ENCODE measurements at places on chromosomes 5 and 9.
A peak's percentile ranks its signal among the peaks of the same experiment; 100 is the strongest.

DNA sequence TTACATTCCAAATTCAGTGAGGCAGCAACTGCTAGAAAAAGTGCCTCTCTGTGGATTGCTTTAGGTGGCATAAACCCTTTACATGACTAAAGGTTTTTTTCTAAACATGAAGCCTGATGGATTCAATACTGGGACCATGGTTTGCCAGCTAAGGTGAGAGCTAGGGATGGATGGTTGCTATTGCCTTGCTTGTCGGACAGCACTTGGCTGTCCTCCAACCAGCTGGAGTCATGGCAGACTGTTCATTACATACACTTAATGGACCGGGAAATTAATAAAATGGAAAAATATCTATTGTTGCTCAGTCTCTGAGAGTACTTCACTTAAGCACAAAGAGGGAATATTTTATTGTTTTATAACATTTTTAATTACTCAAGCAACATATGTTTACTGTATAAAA, 116.9 kb upstream of the TRPC7 start:
- no peak for DNase-seq

GRCh38 chr5:76821136-76821535, 2.3 kb downstream of the F2RL1 start:
- no peak for DNase-seq

GRCh38 chr5:116343961-116344360, 230.7 kb downstream of the SEMA6A start:
- DNase-seq = no peak

DNA sequence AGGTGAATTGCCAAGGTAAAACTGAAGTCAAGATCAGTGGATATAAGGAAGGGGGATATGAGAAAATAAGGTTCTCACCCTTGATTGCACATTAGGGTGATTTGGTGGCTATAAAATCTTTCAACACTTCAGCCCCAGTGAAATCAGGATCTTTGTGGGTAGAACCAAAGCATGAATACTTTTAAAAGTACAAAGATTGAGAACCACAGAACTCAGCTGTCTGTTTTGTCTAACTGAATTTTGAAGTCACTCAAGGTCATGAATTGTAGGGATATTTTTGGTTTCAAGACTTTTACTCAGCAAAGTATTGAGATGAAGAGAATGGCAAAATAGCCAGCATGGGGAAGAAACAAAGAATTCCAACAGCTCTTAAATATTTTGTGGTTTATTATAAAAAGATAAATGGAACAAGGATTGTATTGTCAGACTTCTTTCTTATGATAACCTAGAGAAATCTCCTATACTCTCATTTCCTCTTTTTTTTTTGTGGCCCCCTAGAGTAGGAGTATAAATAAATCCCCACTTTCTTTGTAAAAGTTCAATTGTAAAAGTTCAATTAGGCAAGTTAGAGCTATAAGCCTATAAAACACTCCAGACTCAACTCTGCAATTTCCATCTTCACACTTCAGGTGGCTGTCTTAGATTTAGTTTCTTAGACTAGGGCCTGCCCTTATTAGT, 272.9 kb downstream of the PDE4D start:
- DNase-seq = no peak

DNA sequence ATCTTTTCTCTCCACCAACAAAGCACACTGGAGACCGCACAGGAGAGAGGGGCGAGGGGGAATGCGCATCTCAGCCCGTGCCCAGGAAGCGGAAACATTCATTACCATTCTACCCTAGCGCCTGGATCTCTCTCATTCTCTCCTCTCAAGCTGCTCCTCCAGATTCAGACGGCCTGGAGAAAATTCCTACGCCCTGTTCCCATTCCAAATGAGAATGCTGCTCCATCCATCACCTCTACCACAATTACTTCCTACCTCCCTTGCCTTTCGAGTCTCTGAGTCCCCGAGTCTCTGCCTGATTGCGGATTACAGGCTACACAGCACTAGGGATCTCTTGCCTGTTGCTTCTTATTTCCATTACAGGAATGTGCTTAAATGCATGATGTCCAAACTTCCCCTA, 6.7 kb downstream of the DDX31 start:
- DNase-seq = no peak

DNA sequence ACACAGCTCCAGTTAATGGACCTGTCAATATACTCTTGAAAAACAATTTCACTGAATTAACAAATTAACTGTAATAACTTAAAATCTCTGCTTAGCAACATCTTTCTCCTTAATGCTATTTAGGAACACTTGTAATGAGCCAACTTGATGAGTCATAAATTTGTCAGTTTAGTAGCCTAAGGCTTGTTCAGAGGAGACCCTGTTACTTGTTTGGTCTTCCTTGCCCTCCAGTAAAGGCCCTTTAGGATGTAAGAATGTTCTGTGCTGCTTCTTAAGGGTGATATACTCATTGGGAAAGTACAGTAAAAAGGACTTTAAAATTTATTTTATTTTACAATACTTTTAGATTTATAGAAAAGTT, 11.4 kb upstream of the MATR3 start:
- no peak for DNase-seq

DNA sequence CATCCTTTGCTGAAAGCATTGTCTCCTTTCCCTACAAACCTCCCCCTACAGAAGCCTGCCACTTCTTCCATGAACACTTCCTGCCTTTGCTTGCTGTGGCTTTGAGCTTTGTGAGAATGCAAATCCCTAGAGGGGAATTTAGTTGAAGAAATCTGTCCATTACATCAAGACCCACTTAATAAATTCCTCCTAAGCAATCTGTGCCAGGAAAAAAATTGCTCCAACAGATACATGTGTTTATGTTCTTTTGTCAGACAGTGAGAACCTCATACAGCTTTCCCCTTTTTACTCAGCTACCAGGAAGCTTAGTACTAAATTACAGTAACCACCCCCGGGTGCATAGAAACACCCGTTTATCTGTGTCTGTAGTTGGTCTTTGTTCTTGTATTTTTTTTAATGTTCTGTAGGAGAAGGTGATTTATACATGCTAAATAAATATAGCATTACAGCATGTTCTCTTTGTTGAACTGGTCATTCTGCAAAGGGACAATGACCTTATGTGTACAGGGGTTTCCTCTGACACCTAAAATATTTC, 43.9 kb downstream of the SH3TC2 start:
- DNase-seq = no peak

DNA sequence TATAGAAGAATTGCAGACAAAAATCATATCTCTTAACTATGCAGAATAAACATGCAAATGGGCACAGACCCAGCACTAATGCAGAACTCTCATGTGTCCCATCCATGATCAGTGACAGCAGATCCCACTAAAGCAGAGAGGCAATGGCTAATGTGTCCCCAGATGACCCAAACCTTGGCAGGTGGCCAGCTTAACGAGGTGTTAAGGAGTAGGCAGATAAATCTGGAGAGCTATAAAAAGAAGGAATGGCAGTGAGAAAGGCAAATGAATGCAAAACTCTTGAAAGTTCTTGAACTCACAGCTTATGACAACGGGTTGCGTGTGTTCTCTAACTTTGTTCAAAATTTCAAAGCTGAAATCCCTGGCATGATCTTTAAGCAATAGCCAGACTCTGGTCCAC, 265.4 kb downstream of the RASEF start:
- no peak for DNase-seq

- no peak for DNase-seq
Observed at GRCh38 chr5:28369418-28369817, 1331.0 kb upstream of the CDH9 start.

GRCh38 chr5:38870595-38870994, 24.8 kb downstream of the OSMR start:
- DNase-seq = no peak

DNA sequence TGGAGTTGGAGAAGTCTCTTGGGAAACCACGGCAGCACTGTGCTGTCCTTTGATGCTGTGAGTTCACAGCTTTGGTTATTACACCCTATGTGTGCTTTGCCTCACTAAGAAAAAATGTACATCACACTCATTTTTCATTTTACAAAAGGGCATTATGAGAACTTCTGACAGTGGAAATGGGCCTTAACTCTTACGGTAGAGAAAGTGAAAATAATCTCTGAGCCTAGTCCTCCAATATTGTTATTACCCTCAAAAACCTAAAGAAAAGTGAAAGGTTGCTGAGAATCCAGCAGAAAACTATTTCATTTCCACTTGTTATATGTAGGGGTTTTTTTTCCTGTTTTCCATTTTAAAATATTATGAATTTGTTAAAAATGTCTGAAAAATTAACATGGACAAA, 8.2 kb upstream of the OR13D1 start:
- no peak for DNase-seq

DNA sequence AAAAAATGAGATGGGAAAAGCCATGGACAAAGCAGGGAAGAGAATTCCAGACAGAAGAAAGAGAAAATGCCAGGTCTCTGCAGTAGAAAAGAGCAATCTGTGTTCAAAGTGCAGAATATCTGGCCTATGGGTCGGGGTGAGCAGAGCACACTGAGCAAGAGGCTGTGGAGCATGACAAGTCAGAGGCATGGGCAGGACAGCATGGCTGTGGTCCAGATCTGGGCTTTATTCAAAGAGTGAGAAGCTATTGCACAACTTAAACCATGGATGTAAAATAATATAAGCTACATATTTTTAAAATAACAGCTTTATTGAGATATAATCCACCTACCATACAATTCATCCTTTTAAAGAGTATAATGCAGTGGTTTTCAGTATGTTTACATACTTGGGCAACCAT, 133.1 kb upstream of the SPDL1 start:
- no peak for DNase-seq

- no peak for DNase-seq
Observed at GRCh38 chr5:132469380-132470009, 21.1 kb downstream of the IRF1 start.

DNA sequence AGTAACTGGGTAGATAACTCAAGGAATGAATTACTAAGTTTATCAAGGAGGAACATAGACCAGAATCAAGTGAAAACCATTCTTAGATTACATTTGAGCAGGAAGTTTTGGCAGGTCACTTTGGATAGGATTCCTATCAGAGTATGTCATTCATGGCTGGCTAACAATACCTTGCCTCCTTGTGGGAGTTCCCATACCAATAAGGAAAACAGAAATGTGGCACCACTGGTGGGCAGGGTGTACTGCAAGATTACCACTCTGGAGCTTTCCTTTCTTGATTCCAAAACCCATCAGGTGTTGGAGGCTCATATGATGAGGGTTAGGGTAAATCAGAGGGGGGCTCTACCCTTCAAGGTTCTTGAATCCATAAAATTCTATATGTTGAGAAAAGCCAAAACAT, 18.6 kb upstream of the SPATA31D1 start:
- DNase-seq = no peak

GRCh38 chr5:55993013-55993412, 1.8 kb downstream of the IL6ST start:
- no peak for DNase-seq

DNA sequence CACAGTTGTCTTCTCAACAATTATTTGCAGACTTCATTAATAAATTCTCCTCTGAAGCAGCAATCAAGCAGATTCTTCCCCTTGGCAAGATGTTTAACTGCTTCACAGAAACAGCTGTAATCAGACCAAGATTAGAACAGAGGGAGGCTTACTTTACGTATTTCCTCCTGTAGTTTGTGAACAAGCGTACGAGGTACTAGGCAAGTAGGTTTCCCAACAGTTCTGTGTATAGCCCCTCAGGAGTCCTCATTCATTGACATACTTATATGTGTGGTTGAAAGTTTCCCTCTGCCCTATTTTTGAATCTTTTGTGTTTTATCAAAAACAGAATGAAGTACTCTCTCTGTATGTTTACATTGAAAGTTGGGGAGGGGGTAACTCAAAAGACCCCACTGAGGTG, 128.0 kb downstream of the SPATA31D1 start:
- DNase-seq = no peak

GRCh38 chr5:16864631-16865131, 71.4 kb downstream of the MYO10 start:
- DNase-seq = no peak

- DNase-seq = no peak
Observed at GRCh38 chr5:179866241-179867078, 7.8 kb upstream of the MRNIP start.

DNA sequence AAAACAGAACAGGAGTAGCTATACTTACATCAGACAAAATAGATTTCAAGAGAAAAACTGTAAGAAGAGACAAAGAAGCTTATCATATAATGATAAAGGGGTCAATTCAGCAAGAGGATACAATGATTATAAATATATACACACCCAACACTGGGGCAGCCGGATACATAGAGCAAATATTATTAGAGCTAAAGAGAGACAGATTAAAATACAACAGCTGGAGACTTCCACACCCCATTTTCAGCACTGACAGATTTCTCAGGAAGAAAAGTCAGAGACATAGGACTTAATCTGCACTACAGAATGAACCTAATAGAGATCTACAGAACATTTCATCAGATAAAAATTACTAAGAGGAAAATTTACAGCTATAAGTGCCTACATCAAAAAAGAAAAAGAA, 35.7 kb downstream of the OXCT1 start:
- DNase-seq = no peak

DNA sequence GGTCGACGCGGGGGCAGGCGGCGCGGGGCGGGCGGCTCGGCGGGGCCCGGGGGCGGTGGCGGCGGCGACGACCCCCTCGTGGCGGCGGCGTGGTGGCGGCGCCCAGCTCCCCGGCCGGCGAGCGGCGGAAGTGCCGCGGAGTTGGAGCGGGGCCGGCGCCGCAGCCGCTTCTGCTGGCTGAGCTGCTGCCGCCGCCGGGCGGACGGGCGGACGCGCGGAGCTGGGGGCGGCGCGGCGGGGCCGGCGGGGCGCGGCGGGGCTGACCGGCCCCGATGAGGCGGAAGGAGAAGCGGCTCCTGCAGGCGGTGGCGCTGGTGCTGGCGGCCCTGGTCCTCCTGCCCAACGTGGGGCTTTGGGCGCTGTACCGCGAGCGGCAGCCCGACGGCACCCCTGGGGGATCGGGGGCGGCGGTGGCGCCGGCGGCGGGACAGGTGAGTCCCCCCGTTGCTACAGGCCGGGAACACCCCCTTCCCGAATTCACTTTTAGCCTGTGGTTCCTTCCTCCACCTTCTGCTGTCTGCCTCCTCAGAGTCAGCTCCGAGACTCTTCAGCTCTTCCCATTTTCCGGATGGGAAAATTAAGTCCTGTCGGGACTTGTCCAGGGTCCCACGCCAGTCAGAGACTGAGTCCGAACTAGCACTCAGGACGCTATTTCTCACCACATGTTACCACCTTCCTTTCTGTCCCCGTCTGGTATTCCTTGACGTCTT, at the start of gene GALNT10:
Gene GALNT10 (plus strand): TSS at position 139 of the 710 bp plus-strand sequence. CDS start 134 bp downstream, at position 273.
- DNase-seq = peak; percentile 66

GRCh38 chr9:129203556-129203909, 25.5 kb upstream of the IER5L start:
- no peak for DNase-seq

GRCh38 chr5:32542216-32543059, 42.9 kb upstream of the SUB1 start:
- no peak for DNase-seq

DNA sequence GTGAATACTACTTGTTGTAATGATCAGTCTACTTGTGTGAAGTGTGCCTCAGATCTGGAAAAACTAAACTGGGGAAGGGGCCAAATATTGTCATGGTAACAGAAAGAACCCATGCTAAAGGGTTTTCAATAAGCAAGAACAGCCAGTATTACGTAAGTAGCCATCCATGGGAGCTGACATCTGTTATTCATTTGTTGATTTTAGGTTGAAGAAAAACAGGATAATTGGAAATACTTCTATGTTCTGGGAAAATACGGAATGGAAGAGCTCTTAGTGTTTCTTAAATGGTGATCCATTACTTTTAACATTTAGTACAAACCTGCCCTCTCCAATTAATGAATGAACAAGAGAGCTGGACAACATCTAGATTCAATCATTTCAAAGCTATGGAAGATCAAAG, 485.8 kb downstream of the NTRK2 start:
- no peak for DNase-seq

GRCh38 chr9:125407432-125407973, 145.9 kb downstream of the GAPVD1 start:
- no peak for DNase-seq

GRCh38 chr5:128536254-128537220, 1.5 kb downstream of the FBN2 start:
- DNase-seq = no peak
